ENCODE measurements at places on chromosomes 13 and 19. TPM values are rescaled to one million over a fixed set of nuclear protein-coding genes. Genes with fewer than 3 reads are reported as not detected.
A peak's percentile ranks its signal among the peaks of the same experiment; 100 is the strongest.

Gene ENOX1
- 0.86 TPM for total RNA-seq

Gene C19orf73
- total RNA-seq = 0.80 TPM

Gene CASP14
- total RNA-seq = not detected

Gene ACP7
- total RNA-seq = not detected

Gene CNMD
- total RNA-seq = not detected

Gene IFNL2
- not detected for total RNA-seq

Gene CGB8
- total RNA-seq = 1.5 TPM

DNA sequence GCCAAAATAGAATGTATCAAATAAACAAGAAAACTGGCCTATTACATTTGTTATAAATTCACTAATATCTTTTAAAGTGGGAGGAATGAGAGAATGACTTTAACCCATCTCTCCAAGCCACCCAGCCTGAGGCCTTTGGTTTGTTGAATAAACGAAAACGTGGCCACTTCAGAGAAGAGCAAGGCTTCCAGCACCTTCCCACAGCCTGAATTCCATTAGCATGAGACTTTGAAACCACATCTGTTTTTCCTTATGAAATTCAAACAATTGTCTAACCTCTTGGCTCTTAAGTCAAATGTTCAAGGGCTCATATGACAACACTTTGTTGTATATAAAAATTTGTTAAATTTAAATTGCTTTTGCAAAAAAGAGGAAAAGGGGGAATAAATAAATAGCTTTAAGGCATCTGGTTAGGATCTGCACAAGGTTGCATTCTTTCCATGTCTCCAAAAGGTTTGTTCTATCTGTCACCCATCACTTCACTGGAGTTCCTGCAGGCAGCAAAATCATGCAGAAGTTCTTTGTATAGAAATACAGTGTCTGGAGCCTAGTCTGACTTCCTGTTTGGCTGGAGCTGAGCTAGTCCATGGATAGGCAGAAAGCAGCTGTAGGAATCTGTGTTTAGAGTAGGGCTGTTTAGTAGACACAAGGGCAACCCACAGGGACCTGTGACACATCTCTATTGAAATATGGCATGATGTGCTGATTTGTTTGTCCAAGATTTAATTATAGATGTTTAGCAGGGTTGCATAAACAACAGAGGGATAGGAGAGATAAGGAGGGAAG, 502.3 kb downstream of the KCTD12 start:
- DNase-seq = peak; percentile 91

GRCh38 chr13:51981355-51981754, 29.9 kb downstream of the ATP7B start:
- no peak for DNase-seq

GRCh38 chr19:19115954-19116353, 22.3 kb downstream of the TMEM161A start:
- no peak for DNase-seq

GRCh38 chr19:18412610-18413239, 6.5 kb upstream of the SSBP4 start:
- no peak for DNase-seq

- DNase-seq = no peak
Measured at GRCh38 chr19:48955308-48955958, 758 bp downstream of the BAX start.

GRCh38 chr13:37870489-37870845, 895 bp upstream of the TRPC4 start:
- no peak for DNase-seq

DNA sequence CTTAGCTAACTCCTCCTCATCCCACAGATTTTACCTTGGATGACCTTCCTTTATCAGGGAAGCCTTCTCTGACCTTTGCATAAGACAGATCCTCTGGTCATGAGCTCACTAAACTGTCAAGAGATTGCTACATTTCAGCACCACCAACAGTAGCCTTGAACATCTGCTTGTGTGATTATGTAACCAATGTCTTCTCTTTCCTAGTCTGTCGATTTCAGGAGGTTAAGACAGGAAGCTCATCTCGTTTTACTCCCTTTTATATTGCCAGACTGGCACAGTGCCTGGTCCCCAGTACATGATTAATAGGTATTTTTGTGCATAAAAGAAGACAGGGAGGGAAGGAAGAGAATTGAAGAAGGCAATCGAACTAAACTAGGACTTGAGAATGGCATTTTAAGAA, 1697.7 kb downstream of the EFNB2 start:
- no peak for DNase-seq

GRCh38 chr13:37797631-37798030, 71.9 kb downstream of the TRPC4 start:
- no peak for DNase-seq

DNA sequence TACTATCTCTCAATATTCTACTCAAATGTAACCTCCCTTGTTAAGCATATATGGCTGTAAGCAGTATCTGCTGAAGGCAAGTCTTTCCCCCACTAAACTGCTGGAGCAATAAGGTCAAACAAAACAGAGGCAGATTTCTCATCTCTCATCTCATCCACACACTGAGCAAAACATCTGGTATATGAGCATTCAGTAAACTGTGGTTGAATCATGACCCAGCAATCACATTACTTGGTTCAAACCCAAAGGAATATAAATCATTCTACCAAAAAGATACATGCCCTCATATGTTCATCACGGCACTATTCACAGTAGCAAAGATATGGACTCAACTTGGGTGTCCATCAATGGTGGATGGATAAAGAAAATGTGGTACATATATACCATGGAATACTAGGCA, 344.4 kb downstream of the SUCLA2 start:
- no peak for DNase-seq

GRCh38 chr19:13621413-13621812, 115.1 kb upstream of the CACNA1A start:
- DNase-seq = peak; percentile 75

- DNase-seq = no peak
Measured at GRCh38 chr13:75440100-75440499, 41.9 kb downstream of the TBC1D4 start.
